CD14-positive monocyte (primary cell): ENCODE measurements at places on chromosomes 4 and X.

GRCh38 chr4:139416073-139416673 is 37.7 kb upstream of the RAB33B start:
- DNase-seq: peak; percentile 35

- no peak for DNase-seq
These were observed 222.7 kb downstream of the CHIC2 start for GRCh38 chr4:53841711-53842110.

GRCh38 chr4:74110670-74111069 is 11.7 kb upstream of the CXCL2 start:
- no peak for DNase-seq

GRCh38 chr4:176540814-176541213 is 221.0 kb downstream of the SPCS3 start:
- no peak for DNase-seq

DNA sequence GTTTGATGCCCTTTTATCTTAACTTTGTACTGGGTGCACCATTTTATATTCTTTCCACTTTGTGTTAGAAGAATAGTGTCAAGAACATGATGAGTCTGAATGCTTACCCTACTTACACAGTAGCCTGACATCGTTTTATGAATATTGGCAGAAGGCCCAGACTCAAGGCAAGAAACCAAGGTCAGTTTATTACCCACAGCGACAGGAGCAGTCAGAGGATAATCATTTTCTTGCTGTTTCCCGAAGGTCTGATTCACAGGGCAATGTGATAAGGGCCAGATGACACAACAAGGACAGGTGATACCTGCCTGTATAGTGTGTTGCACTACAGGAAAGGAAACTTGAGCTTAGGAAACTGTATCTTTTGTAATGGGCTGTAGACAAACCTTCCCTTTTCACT is 417.4 kb downstream of the SPOCK3 start:
- DNase-seq: no peak

GRCh38 chr4:137623013-137623412 is 90.7 kb upstream of the PCDH18 start:
- no peak for DNase-seq

DNA sequence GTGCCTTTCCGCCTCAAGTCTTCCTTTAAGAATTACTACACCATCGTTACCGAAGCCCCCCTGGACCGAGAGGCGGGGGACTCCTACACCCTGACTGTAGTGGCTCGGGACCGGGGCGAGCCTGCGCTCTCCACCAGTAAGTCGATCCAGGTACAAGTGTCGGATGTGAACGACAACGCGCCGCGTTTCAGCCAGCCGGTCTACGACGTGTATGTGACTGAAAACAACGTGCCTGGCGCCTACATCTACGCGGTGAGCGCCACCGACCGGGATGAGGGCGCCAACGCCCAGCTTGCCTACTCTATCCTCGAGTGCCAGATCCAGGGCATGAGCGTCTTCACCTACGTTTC is 2.2 kb downstream of the PCDH10 start:
- no peak for DNase-seq

- DNase-seq: no peak
These were observed 36.4 kb downstream of the QDPR start for GRCh38 chr4:17475481-17475880.

DNA sequence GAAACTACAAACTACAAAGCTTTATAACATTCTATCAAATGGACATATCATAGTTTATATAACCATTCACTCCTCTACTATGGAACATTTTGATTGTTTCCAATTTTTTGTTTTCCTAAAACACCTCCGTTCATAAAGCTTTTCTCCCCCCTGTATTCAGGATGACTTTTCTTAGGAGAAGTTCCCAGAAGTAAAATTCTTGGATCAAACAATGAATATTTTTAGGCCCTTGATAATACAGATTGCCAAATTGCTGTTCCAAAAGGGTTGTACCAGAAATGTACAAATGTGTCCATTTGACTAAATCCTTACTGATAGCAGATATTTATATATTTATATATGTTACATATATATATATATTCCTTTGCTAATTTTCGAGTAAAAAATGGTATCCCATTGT is 77.8 kb downstream of the GPC3 start:
- no peak for DNase-seq

GRCh38 chrX:13906093-13906492 is 89.2 kb upstream of the GPM6B start:
- no peak for DNase-seq

GRCh38 chr4:30716158-30716557 is 4.0 kb upstream of the PCDH7 start:
- no peak for DNase-seq

DNA sequence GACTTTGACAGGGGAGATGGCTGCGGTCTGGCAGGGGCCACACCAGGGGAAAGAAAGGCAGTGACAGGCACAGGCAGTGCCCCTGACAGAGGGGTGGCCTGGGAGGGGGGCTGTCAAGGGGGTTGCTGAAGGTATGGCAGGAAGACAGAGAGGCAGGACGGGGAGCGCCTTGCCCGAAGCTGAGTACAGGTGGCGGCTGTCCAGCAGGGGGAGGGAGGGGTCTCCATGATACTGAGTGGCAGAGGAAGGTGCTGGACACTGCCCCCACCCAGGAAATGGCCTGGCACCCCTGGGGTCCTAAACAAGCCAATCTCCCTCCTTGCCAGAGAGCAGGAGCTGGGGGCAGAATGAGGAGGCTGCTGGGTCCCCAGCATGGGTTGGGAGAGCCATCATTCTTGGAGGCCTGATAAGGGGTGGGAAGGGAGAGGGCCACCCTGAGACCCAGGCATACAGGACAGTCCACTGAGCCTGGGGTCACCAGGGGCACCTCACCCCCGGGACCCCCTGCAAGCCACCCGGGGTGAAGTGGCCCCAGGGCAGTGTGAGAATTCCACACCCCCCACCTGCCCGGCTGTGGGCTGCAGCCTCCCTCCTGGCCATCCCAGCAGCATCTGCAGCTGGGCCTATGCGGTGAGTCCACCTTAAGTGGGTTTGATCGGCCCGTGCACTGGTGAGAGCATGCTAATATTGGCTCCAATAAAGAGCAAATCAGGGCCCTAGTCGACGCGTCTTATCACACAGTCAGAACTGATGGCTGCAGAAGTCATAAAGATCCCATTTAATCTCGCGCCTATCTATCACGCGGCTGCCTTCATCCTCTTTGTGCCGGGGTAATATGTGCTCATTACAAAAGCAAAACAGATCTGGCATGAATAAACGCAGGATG is 108.5 kb downstream of the FAM53A start:
- DNase-seq: no peak

- no peak for DNase-seq
These were observed 1216.5 kb downstream of the RAPGEF2 start for GRCh38 chr4:160319221-160319867.

DNA sequence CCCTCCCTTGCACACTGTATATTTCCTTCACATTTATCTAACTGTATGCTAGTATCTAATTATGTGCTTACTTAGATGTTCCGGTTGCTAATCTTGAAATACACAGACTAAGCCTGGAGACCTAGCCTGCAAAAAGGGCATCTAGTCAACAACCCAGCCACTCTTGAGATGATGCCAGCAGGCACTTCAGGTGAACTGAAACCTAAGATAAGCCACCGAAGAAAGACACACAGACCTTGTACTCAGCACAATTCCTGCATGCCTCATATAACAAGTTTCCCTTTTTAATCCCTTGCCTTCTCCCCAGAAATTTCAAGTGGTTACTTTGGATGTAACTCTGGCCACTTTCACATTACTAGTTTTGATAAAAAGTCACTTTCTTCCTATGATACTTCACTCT is 2506.6 kb downstream of the ARAP2 start:
- no peak for DNase-seq

DNA sequence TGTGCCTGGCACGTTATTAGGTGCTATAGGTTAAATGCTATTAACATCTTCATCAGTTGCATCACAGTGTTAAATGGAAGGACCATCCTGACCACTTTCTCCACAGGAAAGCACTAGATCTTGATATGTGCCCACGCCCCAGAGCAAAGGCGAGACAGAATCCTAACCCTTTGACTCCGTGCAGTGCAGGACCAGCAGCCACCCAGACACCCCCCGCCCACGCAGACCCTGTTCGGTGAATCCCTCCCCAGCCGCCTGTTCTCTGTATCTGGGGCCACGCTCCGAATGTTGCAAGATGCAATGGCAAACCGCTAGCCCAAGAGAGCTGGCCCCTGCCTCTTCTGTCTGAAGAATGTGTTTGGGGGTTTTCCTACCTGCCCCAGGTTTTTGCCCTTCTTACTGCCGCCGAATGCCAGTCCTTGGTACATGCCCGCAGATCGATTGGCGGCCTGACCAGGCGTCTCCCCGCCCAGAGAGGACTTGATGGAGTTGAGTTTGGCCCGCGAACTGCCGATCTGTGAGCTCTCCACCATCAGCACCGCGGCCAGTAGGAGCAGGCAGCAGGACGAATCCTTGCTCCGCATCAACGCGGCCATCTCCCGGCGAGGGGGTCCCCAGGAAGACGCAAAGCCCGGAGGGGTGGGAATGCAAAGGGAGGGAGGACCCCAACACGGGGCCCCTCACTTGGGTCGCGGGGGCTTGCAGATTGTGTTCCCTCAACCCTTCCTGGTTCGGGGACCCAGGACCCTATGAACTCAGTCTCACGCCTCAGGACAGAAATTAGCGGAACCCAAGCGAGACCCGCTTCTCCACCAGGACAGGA is 906 bp downstream of the DKK2 start:
- DNase-seq: no peak

GRCh38 chrX:73076838-73077237 is 2.5 kb downstream of the PABPC1L2A start:
- DNase-seq: no peak

- DNase-seq: no peak
These were observed 3.8 kb downstream of the MAGED2 start for GRCh38 chrX:54811301-54811885.

DNA sequence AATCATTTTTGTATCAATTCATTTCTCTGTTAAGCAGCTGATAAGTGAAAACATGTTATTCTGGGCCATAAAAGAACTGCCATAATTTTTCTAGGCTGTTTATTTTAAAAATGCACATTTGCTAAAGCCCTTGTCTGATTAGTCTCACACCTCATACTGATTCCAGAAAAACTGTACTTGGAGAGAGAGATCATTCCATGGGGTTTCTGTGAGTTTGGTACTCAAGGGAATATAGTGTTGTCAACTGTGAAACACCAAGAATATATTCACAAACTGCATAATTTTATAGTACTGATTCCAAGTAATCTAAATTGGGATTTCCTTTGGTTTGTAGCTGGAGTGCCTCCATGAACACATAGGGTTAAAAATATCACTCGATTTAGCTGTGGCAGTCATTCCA is 547.6 kb downstream of the RPA4 start:
- no peak for DNase-seq

- DNase-seq: no peak
These were observed 394.1 kb upstream of the SMIM31 start for GRCh38 chr4:164359881-164360280.

DNA sequence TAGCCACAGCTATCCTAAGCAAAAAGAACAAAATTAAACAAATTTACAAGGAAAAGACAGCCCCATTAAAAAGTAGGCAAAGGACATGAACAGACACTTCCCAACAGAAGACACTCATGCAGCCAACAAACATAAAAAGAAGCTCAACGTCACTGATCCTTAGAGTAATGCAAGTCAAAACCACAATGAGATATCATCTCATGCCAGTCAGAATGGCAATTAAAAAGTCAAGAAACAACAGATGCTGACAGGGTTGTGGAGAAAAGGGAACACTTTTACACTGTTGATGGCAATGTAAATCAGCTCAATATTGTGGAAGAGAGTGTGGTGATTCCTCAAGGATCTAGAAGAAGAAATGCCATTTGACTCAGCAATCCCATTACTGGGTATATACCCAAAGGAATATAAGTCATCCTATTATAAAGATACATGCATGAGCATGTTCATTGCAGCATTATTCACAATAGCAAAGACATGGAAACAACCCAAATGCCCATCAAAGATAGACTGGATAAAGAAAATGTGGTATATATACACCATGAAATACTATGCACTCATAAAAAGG is 163.0 kb upstream of the TET2 start:
- no peak for DNase-seq

DNA sequence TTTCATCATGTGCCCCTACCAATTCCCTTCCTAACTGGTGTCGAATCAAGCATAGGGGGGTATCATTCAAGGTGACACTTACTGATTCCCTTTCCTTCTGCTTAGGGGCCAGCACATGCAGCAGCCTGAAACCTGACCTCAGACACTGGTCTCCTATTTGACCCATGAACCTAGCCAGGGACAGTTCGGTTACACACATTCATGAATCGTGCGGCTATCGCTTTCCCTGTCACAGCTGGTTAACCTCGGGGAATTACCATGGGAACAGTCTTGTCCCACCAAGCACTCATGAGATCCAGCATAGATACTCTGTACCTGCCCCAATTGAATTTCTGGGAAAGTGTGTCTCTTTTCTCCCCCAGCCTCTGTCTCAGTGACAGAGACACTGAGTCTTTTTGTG is 140.4 kb downstream of the ZNF674 start:
- no peak for DNase-seq

- DNase-seq: no peak
These were observed 66.1 kb upstream of the SOD3 start for GRCh38 chr4:24729119-24729730.

DNA sequence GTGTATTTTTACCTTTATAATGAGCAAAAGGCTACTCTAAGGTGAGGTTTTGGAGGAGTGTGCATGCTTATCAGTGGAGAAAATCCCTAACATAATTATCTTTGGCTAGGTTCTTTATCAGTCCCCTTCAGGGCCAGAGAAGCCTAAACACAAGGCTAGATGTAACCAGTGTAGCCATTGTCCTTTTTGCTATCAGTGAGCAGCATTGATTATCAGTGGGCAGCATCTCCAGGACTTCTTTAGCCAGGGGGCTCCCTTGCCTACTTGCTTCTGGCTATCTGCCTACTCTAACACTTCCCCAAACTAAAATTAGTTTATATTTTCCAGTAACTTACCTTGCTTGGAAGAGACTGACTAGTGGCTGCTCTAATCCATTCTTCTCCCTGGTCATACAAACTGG is 595.6 kb downstream of the TRAM1L1 start:
- no peak for DNase-seq

- DNase-seq: no peak
These were observed 12.5 kb upstream of the FAM13A start for GRCh38 chr4:89069481-89069880.

GRCh38 chr4:8393593-8394038 is 46.9 kb downstream of the ACOX3 start:
- no peak for DNase-seq

DNA sequence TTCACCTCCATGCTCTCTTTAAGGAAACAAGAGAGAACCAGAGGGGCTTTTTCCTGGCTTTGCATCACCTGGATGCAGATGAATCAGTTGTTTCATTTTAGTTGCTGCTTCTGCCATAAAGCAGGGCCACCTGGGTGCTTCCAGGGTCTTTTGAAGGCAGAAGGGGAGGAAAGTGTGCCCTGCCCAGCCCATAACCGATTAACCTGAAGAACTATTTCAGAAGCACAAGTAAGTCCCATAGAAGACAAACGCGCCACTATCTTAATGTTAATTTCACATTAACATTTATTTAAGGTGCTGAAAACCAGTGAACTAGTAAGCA is 32.1 kb downstream of the IRF2 start:
- DNase-seq: no peak

GRCh38 chr4:3469386-3470243 is 6.5 kb downstream of the DOK7 start:
- DNase-seq: no peak

- no peak for DNase-seq
These were observed 85.0 kb downstream of the RCHY1 start for GRCh38 chr4:75429208-75429607.

GRCh38 chrX:85115252-85115651 is 111.6 kb downstream of the APOOL start:
- no peak for DNase-seq

GRCh38 chr4:1593458-1593857 is 90.7 kb downstream of the FAM53A start:
- no peak for DNase-seq
